ENCODE measurements at places on chromosomes 13 and 19.

GRCh38 chr19:35883882-35884281 lies 15.5 kb downstream of the APLP1 start:
- no peak for DNase-seq

- no peak for DNase-seq
These were observed 7.3 kb upstream of the INAFM1 start for GRCh38 chr19:47267350-47267759.

- DNase-seq: no peak
These were observed 1082.9 kb downstream of the UQCRFS1 start for GRCh38 chr19:28130066-28130511.

DNA sequence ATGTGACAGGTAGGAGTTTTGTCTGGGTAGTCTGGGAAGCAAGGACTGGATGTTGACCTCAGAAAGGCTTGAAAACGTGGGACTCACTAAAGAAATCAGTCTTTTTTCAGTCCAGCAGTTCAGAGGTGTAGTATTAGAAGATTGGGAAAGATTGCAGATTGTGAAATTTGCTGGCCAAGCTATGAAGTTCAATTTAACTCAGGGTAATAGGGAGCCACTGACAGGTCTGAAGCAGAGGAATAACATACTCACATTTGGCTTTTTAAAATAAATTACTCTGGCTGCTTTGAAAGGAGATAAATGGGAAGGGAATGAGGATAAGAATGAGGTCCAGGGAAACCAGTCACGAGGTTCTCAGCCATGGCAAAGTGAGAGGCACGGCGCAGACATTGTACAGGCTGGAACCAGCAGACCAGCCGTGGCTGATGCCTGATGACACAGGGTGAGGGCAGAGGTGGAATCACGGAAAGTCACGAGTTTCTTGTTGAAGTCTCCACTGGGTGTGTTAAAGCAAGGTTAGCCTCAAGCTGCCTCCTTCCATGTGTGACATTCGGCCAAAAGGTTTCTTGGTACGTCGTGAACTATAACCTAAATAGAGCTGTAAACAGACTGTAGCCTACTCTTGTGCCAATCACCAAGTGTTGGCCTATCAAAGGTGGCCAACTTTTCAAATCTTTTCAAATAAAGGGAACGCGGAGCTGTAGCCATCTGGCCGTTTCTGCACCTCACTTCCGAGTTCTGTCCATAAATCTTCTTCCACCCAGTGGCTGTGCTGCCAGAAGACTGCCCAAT lies 377.6 kb downstream of the IRS2 start:
- no peak for DNase-seq

- no peak for DNase-seq
These were observed 210.7 kb upstream of the EDNRB start for GRCh38 chr13:78129359-78129758.

Data from stimulated activated CD4-positive, alpha-beta T cell treated with anti-CD3 and anti-CD28 coated beads, Interleukin-15, amount 100 ng/mL, for 24 hours (primary cell).